CD4-positive, alpha-beta T cell treated with Interleukin-2 at 100 ng/mL for 4 hours (primary cell): ENCODE measurements at places on chromosomes 11 and 22.

DNA sequence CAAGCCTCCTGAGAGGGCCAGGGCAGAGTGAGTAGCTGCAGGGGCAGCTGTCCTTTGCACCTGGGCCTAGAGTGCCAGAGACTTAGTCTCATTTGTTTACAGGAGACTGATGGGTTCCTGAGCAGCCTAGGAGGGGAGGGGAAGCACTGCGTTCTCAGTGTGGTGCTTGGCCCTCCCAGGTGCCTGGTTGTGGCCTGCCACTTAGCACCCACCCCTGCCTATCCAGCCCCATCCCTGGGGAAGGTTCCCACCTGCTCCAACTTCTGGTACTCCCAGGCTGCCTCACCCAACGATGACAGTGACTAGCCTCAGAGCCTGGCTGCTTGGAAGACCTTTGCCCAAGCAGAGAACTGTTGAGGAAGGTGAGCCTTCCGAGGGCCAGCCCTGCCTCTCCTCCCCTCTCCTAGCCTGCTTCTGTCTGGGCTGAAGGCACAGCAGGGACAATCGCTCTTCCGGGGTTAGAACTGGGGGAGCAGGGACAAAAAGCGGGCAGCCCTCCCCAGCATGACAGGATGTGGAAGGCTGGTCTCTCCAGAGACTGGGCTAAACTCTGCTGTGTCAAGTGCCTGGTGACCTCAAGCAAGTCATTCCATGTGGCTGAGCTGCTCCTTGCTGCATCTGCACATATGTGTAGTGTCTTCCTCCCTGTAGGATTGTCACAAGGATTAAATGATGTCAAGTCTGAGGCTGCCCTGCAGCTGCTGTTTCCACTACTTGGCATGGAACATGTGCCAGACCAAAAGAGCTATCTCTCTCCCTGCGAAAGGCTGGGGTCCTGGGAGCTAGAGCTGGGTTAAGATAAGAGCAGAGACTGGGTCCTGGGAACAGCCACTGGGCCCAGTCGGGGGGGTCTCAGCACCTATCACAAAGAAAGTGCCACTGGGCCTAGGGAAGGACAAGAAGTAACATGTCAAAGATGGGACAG lies 9.9 kb downstream of the KCNQ1OT1 start:
- no peak for DNase-seq

DNA sequence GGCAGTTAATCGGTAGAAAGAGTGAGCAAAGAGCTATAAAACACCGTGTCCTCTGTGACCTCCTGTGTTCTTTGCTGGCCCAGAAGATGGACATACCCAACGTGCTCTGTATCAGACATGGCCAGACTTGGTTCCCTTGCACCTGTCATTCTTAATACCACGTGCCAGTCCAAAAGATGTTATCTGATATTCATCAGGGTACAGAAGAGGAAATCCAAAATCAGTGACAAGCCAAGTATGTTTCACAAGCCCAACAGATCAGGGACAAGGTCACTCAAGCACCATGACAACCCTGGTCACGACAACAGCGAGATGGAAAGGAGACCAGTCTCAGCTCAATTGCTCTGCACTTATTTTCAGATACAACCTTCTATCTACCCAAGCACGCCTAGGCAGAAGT lies 3.4 kb downstream of the LRP4 start:
- no peak for DNase-seq

GRCh38 chr11:45807792-45808238 lies 2.9 kb downstream of the SLC35C1 start:
- DNase-seq = no peak

DNA sequence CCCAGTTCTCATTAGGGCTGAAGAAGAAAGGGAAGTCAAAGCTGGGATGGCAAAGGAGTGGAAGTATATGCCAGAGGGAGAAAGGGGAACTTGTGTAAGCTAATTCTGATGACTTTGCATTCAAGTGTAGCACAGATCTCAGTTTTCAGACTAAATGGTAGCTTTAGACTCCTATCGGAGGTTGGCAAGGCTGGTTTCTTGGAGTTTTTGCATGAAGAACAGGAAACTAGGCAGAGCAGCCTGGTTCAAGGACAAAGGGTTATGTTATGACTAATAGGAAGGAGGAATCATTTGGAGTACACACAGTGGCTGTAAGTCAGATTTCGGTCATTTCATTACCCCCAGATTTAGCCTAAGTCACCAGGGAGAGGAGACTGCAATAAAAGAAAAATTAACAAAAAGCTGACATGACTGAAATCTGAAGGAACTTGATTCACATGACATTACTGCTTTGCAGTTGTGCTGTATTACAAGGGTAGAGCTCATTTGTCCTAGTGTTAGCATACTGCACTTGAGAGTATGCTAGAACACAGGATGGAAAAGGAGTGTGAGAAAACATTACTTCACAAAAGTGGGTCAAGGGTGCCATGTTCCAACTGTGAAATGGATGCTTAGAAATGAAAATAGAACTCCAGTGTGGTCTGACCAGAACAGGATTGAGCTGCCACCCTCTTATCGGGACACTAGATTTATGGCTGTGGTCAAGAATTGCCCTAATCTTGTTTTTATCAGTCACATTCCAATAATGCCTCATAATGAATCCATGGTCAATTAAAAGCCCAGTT lies 23.6 kb downstream of the ADM start:
- no peak for DNase-seq

- no peak for DNase-seq
These were observed 39.5 kb downstream of the IGF2 start for GRCh38 chr11:2099516-2100349.

DNA sequence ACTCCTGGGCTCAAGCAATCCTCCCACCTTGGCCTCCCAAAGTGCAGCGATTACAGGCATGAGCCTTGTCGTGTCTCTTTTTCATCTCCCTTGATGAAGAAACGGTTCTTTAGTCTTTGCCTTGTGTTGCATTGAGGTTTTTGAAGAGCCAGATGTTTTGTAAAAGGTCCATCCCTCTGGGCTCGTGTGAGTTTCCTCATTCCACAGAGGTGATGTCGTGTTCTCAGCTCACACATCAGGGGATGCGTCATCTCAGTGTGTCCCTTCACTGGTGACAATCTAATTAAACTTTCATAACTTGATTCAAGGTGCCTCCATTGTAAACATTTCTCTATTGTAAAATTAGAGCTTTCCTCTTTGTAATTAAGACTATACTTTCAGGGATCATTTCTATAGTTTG lies 29.7 kb upstream of the TEF start:
- no peak for DNase-seq

- no peak for DNase-seq
These were observed 32.4 kb upstream of the PRR5 start for GRCh38 chr22:44669561-44669976.

DNA sequence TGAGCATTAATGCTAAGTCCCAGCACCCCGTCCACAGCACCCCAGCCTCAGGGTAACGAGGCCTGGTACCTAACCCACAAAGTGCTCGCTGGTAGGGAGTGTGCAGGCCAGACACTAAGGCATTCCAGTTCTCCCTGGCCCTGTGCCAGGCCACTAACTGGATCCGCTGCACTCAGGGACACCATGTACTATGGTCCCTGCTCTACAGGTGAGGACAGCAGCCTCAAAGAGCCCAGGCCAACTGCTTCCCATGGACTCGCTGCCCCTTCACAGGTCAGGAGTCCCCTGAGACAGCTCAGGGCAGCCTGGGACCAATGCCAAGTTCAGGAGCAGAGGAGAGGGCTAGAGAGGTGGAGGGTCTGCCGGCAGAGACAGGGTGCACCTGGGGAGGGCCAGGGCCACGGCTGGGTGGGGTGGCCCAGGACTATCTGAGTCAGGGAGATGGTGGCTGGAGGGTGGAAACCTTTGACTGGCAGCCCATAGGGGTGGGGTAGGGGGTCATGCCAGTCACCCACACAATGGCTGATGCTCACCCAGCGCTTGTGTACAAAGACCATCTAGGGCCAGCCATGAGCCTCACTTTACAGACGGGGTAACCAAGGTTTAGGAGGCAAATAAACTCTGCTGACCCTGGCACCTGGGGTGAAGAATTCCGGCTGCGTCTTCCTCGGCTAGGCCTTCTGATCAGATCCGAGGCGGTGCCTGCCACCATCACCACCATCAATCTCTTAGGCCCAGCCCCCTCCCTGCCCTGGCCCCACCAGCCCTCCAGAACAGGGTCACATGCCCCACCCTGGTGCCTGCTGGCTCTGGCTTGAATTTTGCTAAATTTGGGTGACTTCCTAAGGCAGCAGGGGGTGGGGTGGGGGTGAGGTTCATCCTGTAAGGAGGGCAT lies 5.6 kb downstream of the OSBPL5 start:
- no peak for DNase-seq

GRCh38 chr11:124951341-124951740 lies 2.7 kb upstream of the CCDC15 start:
- no peak for DNase-seq

DNA sequence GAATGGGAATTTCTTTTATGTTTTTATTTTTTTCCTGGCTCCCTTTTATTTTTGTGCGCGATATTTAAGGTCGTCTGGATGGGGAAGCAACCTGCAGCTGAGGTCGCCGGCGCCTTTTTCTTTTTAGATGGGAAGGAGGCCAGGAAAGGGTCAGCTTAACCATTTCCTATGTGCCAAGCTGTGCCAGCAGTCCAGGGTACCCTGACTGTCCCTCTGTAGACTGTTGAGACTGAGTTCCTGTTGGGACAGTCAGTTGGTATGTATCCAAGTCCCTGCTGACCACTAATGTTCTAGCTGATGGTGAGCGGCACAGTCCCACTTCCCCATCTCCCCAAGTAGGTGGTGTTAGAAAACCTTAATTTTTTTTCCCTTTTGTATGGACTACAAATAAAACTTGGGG lies 10.5 kb downstream of the RBM14 start:
- DNase-seq = no peak

DNA sequence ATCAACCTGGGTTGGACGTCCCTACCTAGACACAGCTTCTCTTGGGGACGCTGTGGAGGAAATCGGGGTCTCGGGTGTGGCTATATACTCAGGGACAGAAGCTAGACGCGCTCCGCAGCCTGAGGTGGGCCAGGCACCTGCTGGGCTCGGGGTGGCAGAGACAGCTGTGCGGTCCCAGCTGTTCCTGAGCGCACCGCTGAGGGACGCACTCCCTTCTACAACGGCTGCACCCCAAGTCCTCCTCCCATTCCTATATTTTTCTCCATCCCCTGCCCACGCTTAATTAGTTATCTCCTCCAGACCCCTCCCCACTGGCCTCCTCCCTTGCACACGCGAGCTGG lies 188 bp upstream of the MTNR1B start:
- DNase-seq = no peak

DNA sequence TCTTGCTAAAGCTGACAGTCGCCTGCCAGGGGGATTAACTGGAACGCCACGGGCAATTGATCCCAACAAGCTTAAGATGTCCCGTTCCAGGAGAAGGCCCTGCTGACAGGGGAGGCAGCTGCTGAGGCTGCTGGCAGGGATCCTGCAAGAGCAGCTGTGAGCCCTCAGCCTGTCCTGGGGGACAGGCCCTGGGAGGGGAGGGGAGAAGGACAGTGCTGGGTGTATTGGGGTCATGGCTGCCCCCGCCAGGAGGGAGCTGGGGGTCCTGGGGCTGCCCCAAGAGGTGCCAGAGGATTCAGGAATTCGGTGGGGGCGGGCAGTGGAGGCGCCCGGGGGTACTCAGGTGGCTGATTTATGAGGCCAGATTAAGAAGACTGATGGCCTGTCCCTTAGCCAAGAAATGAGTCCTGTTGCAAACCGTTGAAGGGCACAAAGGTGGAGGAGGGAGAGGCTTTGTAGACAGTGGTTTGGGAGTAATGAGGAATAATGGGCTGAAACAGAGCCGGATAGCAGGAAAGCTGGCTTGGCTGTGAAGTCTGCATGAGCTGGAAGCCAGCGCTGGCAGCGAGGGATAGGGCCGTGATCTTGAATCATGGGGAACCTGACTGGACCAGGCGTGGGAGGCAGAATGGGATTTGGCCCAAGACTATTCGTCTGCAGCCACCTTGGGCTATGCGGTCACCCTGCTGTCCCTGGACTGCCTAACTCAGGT lies 133.5 kb downstream of the CACNA1I start:
- no peak for DNase-seq

GRCh38 chr22:33163815-33164214 lies 105.6 kb upstream of the SYN3 start:
- no peak for DNase-seq

- no peak for DNase-seq
These were observed 16.6 kb downstream of the OR10D3 start for GRCh38 chr11:124199702-124200101.

DNA sequence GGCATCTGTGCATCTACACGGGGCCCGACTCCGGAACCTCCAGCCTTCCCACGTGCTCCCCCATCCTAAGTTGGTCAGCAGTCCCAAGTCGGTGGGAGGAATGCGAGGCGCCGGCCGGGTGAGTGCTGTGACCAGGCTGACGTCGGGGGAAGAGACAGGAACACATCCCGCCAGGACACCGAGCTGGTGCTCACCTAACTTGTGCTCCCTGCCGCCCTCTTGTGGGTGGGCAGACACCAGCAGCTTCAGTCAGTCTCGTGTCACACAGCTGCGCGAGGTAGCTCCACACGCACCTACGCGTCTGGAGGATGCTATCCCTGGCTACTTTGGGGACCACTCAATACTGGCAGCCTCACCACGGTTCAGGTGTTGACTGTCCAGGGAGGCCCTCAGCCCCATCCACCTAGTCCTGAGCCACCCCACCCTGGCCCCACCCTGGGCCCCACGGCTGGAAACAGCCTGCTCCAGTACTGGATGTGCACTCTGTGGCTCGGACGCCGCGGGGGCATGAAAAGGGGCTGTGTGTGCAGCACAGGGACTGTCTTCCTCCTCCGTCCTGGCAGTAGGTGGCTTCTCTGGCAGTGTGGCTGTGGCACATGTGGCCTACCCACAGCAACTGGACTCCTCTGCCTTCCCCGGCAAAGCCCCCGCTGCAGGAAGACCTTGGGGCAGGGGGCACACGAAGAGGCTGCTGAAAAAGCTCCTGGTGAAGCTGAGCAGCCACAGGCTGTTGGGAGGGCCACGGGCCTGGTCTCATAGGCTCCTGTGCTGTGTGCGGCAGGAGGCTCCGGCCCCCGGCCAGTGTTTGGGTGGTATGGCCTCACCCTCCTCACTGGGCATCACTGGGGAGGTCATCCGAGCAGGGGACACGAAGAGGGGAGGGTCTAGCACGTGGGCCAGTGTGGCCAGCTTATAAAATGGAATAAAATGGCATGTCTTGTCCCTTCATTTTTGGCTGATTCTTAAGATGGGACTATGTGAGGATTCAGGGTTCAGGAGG lies 11.2 kb upstream of the BID start:
- peak; percentile 75 for DNase-seq

- DNase-seq = no peak
These were observed 19.6 kb upstream of the EIF3D start for GRCh38 chr22:36548606-36549005.

DNA sequence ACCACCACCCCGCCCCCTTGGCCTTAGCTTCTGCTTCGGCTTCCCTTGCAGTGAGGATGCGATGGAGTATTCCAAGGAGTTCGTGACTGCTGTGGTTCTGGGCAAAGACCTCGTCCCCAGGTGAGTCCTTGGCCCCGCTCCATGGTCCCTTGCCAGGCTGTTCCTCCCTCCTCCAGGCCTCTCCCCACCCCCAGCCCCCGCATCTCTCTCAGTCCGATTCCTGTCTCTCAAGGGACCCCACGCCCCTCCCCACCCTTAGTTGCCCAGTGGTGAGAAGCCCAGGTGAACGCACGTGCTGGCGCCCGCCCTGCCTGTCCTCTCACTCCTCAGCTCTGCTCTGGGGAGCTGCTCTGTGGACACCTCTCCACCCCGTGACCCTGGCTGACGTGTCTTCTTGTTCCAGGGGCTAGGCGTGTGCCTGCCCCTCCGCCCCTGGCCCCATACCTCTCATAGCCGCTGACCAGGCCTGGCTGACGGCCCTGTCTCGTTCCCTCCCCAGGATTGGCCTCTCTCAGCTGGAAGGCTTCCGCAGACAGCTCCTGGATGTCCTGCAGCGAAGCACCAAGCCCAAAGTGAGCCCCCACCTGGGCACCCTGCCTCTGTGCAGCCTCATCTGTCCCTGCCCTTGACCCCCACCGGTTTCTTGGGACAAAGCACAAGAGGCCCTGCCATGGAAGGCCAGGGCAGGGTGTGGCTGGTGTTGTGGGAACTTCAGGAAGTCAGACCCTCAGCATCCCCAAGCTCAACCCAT lies 14.6 kb upstream of the MYRF start:
- DNase-seq = no peak
